CD8-positive, alpha-beta T cell (primary cell): ENCODE measurements at places on chromosomes 4 and X.

DNA sequence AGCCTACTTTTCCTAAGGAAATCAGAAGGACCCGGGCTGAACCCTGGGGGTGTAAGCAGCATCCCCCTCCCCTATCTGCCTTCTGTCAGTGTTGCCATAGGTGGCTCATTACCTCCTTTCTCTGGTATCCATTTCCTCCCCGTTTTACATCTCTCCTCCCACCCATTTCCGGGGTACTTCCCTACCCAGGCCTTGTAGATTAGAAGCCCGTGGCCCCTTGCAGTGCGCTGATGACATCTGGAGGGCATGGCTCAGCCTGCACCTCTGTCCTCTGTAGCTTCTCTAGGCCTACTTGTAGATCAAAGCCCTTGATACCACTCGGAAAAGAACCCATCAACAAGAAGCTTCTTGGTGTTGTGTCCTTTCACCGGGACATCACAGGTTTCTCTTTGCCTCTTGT lies 71.8 kb downstream of the NBDY start:
- peak; percentile 68 for DNase-seq

- DNase-seq, result no peak
Observed at GRCh38 chrX:12979616-12980015, 4.7 kb downstream of the TMSB4X start.

GRCh38 chr4:34261799-34262314 lies 1982.5 kb downstream of the ARAP2 start:
- DNase-seq, result no peak

DNA sequence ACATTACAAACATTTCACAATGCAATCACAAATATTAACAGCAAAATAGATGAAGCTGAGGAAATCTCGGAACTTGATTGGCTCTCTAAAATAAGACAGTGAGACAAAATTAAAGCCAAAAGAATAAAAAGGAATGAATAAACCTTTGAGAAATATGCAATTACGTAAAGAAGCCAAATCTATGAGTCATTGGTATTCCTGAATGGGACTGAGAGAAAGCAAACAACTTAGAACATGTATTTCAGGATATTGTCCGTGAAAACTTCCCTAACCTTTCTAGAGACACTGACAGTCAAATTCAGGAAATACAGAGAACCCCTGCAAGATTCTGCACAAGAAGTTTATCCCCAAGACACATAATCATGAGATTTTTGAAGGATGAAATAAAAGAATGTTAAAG lies 48.4 kb upstream of the SPANXN2 start:
- no peak for DNase-seq

- no peak for DNase-seq
Observed at GRCh38 chrX:119015407-119016237, 41.2 kb downstream of the LONRF3 start.

DNA sequence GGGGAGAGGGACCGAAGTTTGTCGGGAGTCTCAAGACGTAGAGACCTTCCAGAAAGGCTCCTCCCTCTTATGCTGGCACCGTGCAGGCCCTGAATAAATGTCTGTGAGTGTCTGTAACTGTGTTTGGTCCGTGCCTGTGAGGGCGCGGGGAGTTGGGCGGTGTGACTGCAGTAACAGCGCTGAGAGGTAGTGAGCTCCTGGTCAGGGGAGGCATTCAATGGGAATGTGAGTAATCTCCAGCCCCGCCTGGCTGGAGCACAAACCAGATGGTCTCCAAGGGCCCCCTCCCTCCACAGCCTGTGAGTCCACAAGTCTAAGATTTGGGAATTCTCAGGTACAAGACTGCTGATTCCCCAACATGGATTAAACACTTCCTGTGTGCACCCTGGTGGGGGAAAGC lies 100.0 kb downstream of the HMX1 start:
- DNase-seq, result no peak

DNA sequence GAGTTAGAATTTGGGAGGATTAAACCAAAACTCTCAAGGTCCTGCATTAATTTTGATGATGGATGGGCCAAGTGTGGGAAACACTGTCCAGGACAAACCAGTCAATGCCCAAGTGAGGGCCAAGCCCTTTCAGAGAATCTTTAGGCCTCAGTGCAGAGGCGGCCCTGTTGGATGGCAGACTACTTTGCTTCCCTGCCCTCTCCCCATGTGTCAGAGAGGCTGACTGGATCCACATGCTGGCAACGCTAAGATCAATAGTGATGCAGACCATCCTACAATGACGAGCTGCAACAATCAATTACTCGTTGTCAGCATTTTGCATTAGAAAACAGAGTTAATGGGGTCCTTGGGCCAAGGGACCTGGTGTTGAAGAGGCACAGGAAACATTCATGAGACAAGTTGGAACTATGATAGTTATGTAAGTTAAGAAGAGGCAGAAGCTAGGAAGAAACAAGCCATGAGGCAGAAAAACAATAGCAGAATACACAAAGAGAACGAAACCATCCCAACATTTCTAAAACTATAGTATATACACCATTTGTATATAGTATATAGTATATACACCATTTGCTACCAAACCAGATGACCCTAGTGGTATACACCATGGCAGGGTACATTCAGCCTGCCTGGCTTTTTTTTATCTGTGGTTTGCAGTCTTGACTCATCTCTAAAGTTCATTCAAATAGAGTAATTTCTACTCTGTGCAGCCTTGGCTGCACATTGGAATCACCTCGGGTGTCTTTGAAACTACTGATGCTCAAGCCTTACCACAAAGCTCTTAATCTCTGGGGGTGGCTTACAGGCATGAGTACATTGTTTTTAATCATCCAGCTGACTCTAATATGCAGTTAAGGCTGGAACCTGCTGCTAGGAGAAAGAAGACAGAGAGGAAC lies 147.7 kb upstream of the GYPA start:
- no peak for DNase-seq

DNA sequence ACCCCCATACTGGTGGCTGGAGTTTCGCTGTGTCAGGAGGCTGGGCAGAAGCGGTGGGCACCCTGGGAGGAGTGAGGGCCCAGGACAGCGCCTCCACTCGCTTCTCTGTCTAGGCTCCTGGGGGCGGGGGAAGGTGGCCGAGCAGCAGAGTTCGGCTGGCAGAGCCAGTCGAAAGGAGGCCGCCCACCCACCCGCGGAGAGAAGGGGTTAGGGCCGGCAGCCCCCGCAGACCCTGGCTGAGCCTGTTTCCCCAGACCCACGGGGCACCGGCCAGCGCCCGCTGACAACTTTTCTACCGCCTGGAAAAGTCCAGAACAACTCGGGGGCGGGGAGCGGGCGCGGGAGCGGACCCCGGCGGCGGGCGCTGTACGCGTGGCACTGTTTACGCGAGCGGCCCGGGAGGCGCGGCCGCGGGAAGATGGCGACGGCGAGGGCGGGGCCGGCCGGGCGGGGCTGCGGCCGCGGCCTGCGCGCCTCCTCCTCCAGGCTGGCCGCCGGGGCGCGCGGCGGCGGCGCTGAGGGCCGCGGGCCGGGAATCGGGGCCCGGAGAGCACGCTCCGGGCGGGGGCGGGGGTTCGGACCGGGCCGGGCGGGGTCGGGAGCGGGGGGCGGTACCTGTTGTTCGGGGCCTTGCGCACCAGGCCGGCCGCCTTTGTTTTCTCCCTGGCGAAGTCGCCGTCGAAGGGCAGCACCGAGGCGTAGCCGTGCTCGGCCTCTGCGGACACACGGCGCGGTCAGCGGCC lies 628 bp downstream of the MXD4 start:
- DNase-seq, result peak; percentile 70

GRCh38 chrX:23694606-23695005 lies 27.3 kb downstream of the PRDX4 start:
- DNase-seq, result peak; percentile 58

GRCh38 chrX:53093177-53093655 lies 726 bp upstream of the KANTR start:
- DNase-seq, result peak; percentile 76

- DNase-seq, result peak; percentile 16
Observed at GRCh38 chrX:74924449-74925224, 615 bp downstream of the NEXMIF start.

GRCh38 chr4:48483777-48484493 lies 792 bp downstream of the SLC10A4 start:
- no peak for DNase-seq

DNA sequence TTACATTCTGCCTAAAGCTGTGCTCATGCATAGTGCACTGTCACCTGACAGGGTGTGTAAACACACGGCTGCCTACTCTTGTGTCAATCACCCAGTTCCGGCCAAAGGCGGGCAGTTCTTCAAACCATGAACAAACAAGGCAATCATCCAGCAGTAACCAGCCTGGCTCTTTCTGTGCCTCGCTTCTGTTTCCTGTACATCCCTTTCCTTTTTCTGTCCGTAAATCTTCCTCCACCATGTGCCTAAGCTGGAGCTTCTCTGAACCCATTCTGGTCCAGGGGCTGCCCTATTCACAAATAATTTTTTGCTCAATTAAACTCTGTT lies 60.8 kb upstream of the CBR4 start:
- DNase-seq, result no peak

DNA sequence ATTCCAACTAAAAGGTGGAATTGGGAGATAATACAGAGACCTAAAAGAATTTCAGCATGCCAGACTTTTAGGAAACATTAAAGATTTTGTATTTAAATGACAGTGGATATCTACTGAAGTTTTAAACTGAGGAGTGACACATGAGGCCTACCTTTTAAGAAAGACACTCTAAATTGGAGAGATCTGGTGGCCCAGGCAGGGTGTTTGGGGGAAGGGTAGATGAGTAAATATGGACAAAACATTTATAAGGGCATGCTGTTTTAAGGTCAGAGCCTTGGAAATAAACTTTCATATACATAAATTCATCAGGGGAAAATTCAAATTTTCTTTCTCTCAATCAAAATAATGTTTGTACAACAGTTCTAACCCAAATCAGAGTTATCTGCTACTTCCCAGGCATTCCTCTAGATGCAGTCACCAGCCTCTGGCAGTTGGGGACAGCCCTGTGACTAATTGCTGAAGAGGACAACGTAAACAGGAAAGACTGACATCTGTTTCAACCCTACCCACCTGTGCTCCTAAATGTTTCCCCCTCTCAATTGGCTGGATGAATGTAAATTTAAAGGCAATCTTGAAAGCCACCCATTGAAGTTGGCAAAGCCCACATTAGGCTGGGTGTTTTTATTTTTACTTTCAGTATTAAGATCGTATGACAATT lies 1646.9 kb upstream of the ADGRL3 start:
- no peak for DNase-seq

DNA sequence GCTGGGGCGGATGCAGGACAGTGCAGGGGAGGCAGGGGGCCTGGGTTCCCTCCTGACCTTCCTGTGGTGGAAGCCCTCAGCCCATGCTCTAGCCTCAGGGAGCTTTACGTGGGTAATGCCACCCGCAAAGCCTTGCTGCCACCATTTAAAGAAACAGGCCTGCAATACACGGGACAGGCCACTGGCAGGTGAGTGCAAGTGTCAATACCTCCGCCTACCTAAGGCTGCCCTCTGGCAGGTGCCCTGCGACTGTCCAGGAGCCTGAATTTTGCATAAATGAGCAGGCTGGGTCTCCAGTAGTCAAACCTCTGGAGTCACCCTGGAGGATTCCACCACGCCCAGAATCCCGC lies 5.9 kb downstream of the CRMP1 start:
- no peak for DNase-seq

GRCh38 chr4:185068837-185069236 lies 50.5 kb downstream of the HELT start:
- DNase-seq, result no peak

GRCh38 chr4:108072300-108072699 lies 82.6 kb downstream of the HADH start:
- peak; percentile 77 for DNase-seq

DNA sequence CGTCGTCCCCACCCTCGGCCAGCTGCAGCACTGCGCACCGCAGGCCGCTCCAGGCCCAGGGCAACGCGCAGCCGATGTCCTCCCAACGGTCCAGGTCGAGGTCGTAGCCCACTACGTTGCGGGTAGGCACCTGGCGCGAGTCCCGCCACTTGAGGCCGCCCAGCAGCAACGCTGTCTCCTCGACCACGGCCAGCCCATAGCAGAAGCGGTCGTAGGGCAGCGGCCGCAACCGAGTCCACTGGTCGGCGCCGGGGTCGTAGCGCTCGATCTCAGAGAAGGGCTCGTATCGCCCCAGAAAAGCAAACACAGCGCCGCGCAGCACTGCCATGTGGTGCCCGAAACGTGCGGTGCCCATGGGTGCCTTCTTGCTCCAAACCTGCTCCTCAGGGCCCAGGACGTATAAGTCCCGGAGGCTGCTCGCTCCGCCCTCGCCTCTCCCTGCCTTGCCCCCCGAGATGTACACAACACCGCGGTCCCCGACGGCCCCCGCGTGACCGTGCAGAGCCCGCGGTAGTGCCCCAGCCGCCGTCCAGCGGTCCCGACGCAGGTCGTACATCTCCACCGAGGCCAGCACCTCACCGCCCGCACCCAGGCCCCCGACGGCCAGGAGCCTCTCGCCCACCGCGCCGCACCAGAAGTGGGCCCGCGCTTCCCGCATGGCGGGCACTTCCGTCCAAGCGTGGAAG lies 2.1 kb downstream of the KLHL34 start:
- DNase-seq, result no peak

DNA sequence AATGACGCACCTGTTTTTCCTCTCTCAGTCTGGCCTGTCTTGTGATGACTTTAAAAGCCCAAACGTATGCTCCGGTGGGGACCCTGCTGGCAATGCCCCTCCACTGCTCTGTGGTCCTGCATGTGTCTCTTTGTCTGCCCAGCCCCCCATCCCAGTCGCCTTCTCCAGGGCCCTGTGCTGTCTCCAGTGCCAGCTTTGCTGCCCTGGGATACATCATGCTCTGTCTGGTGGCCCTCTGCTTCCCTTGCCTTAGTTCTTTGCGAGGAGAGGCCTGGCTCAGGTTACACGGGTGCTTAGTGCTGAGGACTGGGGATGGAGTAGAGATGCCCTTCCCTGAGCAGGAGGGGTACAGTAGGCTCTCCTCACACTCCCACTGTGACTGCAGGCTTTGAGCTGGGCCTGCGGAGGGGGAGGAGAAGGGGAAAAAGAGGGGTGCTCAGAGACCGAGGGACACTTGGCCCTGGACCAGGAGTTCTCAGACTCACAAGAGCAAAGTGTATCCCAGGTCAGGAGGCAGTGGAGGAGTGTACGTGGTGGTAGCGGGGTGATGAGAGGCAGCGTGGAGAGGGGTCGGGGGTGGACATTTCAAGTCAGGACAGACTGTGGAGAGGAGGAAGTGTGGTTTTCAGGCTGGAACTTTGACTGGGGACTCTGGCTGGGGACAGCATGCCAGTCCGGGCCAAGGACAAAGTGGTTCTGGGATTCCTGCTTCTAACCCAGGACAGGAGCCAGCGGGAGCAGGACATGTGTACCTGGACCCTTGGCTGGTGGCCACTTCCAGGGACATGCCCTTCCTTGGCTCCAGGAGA lies 2.8 kb downstream of the APLN start:
- DNase-seq, result no peak
